ENCODE measurements at places on chromosomes 13 and 19.
A peak's percentile ranks its signal among the peaks of the same experiment; 100 is the strongest.

- no peak for DNase-seq
Observed at GRCh38 chr13:106621833-106622232, 53.9 kb upstream of the ARGLU1 start.

DNA sequence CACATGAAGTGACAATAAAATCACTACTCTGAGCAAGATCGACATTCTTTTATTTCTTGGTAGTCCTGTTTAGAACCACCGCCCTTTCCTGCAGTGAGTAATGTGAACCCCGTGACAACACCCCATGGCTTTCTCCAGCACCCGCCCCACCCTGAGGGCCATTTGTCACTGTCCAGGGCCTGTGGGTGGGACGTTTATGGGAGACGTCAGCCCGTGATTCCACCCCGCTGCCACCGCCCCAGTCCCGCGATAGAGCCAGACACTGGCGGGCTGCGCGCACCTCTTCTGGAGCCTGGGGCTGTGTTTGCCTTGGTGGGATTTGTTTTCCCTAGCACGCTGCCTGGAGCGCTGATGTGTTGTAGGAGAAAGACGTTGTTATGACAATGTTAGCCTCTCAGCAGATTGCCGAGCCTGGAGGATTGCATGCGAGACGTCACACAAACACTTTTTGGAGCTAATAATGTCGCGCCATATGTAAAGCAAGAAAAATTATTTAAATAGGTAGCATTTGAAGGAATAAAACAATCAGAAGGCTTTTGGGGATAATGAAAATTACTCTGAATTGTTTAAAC lies 263.7 kb downstream of the TEX29 start:
- no peak for DNase-seq

- no peak for DNase-seq
Observed at GRCh38 chr13:113129921-113130750, 7.5 kb downstream of the F10 start.

DNA sequence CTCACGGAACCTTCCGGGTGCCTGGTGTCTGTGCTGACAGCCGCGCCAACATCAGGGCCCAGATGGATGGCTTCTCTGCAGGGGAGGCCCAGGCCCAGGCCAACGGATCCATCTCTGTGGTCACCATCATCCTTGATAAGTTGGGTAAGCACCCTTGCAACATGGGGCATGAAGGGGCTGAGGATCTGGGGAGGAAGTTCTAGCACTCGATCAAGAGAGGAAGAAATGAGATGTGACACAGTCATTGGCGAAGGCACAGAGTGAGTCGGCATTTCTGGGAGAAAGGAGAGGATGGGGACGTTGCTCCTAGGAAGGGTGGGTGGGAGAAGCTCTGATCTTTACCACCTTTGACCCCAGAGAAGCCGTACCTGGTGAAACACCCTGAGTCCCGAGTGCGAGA lies 4.4 kb downstream of the CILP2 start:
- DNase-seq = no peak

GRCh38 chr13:27679396-27679795 lies 57.7 kb downstream of the POLR1D start:
- no peak for DNase-seq

- no peak for DNase-seq
Observed at GRCh38 chr13:82976499-82976898, 905.8 kb downstream of the SLITRK1 start.

DNA sequence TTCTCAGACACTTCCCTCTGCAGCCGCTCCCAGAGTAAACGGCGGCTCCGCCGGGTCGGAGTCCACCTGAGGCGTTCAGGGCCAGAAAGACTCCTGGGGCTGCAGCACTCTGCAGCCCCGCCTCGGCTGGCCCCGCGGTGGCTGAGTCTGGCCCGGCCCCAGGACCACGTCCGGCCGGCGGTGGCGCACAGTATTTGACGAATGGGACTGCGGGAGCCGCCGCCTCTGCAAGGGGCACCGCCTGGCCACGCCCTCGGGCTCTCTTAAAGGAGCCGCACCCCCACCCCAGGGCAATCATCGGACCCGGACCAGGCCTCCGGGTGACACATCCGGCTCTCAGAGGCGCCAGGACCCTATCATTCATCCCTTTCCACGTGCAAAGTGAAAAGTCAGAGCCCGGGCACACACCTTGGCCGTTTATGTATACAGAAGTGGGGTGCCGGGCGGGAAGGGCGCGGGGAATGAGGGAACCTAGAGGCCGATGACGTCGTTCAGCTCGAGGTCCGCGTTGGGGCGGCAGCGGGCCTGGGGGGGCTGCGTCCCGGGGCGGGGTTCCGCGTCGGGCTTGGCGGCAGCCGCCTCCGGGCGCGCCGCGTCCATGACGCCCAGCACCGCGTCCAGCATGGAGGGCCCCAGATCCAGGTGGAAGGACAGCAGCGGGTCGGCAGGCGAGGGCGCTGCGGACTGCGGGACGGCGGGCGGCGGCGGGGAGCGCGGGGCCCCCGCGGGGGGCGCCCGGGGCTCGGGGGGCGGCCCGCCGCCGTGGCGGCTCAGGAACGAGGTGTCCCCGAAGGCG lies 1.2 kb upstream of the LENG9 start:
- DNase-seq = no peak

GRCh38 chr19:18685597-18686190 lies 2.2 kb downstream of the CRTC1 start:
- no peak for DNase-seq

- DNase-seq = peak; percentile 40
Observed at GRCh38 chr13:41917641-41918040, 43.3 kb downstream of the VWA8 start.

DNA sequence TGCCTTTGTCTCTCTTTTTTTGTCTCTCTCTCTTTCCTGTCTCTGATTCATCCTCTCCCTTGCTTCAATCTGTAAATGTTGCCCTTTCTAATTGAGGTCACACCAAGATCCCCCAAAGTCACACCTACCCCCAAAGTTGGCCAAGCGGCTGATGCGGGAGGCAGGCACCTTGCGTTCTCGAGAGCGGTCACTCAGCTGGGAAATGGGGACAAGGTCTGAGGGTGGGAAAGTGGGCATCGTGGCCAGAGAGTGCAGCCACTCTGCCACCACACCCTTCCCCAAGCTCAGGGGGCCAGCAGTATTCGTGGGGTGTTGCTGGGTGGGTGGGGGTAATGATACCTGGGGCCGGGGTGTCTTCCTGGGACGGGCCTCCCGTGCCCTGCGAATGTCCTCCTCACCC lies 2.7 kb downstream of the COQ8B start:
- no peak for DNase-seq

- no peak for DNase-seq
Observed at GRCh38 chr19:17751103-17751911, at the start of gene FCHO1. Gene FCHO1, plus strand, starts transcription at chr19:17751477. Its CDS starts 3,688 bp downstream, at chr19:17755165.

DNA sequence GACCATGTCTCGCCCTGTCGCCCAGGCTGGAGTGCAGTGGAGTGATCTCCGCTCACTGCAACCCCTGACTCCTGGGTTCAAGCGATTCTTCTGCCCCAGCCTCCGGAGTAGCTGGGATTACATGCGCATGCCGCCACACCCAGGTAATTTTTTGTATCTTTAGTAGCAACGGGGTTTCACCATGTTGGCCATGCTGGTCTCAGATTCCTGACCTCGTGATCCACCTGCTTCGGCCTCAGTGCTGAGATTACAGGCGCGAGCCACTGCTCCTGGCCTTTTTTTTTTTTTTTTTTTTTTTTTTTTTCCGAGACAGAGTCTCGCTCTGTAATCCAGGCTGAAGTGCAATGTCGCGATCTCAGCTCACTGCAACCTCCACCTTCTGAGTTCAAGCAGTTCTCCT lies 4.9 kb upstream of the KEAP1 start:
- no peak for DNase-seq

DNA sequence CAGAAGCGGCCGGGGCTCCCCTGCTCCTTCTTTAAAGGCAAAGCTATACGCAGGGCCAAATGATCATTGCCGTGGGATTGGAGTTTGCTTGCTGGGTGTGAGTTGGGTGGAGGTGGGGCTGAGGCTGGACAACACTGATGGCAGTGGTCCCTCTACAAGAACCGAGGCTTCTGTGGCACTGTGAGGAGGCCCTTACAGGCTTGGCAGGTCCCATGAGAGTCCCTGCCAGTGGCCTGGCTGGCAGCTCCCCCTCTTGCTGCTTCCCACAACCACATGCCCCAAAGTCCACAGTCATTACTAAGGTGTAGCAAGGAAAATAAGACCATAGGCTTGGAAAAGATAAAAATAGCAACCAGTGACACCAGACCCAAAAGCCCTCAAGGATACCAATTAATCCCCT lies 98.4 kb downstream of the ANKRD10 start:
- no peak for DNase-seq

DNA sequence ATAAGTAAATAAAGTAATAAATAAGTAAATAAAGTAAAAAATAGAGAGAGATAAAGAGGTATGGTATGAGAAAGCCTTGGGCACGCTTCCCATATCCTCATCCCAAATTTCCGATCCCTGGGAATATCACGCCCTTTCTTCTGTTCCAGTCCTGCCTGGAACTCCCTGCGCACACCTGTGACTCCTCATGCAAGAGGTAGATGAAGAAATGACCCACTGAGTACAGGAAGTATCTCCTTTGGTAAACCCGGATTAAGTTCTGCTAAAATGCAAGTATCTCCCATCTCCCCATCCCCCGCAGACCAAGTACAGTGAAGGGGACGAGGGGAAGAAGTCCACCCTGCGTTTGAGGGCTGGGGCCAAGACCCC lies 399 bp upstream of the ZNF136 start:
- no peak for DNase-seq

DNA sequence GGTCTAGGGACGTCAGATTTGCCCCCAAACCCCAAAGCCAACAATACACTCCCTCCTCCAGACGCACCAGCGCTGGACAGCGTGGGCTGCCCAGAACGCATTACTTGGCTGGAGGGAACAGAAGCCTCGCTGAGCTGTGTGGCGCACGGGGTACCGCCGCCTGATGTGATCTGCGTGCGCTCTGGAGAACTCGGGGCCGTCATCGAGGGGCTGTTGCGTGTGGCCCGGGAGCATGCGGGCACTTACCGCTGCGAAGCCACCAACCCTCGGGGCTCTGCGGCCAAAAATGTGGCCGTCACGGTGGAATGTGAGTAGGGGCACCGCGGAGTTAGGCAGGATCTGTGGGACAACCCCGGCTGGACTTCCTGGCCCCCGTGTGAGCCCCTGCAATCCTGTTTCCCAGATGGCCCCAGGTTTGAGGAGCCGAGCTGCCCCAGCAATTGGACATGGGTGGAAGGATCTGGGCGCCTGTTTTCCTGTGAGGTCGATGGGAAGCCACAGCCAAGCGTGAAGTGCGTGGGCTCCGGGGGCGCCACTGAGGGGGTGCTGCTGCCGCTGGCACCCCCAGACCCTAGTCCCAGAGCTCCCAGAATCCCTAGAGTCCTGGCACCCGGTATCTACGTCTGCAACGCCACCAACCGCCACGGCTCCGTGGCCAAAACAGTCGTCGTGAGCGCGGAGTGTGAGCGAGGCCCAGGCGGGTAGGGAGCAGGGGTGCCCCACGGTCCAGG lies 4.0 kb downstream of the ICAM5 start:
- no peak for DNase-seq

GRCh38 chr13:46753917-46754316 lies 43.0 kb downstream of the ESD start:
- no peak for DNase-seq

- no peak for DNase-seq
Observed at GRCh38 chr19:12695997-12696365, 450 bp downstream of the FBXW9 start.

- no peak for DNase-seq
Observed at GRCh38 chr13:40189898-40190630, 476.4 kb downstream of the FOXO1 start.

- DNase-seq = no peak
Observed at GRCh38 chr19:43735957-43736356, 18.8 kb downstream of the SMG9 start.

DNA sequence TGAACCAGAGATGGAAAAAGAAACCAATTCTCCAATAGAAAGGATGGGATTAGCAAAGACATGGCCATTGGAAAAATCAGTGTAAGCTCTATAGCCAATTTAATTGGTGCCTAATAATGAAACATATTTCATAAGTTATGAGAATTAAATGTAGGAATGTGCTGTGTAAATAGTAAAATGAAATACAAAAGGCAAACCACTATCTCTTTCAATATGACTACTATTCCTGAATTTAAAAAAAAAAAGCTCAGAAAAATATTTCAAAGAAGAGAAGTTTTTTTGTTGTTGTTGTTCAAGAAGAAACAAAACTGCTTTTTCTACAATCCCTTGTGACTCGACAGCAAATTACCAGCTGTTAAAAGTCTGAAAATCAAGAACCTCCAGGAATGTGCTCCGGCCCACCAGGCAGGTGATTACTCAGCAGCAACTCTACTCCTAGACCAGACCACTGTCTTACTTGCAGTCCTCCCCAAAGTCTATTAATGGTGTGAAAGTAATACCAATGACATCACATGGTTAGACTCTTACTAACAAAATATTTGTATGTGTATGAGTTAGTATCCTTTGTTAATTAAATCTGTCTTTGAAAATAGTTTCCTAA lies 362.4 kb downstream of the KCTD12 start:
- no peak for DNase-seq

DNA sequence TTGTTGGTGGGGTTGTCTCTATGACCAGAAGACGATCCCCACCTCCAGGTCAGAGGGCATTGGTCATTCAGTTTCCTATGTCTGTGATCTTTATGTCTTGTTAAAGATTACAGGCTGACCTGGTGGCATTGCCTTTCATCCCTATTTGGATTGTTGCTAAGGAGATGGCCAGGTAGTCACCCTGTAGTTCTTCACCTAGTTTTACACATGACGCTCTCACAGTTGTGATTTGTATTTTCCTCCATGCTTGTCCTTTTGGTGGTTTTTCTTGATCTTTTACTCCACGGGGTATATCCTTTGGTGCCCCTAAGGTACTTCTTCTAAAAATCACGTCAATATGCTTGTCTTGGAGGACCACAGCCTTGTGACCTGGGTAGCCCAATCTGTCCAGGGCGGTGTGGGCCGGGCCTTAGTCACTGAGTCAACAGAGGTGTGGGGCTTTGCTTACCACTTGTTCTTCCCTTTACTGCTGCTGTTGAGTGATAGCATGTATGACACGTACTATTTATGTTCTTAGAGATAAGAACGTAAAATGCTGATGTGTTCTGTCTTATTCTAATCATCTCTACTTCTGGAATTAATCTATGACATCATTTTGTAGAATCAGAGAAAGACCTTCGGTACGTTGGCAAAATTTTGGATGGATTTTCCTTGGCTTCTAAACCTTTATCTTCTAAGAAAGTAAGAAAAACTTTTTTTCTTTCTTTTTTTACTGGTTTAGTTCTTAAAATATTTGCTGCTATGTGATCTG lies 20.1 kb downstream of the GPATCH1 start:
- no peak for DNase-seq

DNA sequence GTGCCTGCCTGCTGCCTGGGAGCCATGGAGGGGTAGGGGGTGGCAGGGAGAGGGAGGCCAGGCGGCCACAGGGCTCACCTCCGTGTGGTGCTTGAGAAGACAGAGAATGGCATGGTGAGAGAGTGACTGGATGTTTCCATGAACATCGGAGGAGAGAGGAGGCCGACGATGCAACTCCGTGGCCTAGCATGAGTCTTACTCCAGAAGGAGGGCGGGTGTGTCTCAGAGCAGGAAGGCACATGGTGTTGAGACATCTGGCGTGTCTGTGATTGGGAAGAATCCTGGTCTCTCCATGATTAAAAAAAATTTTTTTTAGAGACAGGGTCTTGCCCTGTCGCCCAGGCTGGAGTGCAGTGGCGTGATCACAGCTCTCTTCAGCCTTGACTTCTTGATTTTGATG lies 5.1 kb downstream of the IRGC start:
- DNase-seq = no peak

- no peak for DNase-seq
Observed at GRCh38 chr13:33611121-33611805, 206.7 kb upstream of the RFC3 start.

GRCh38 chr19:42467183-42467760 lies 24.5 kb upstream of the CXCL17 start:
- DNase-seq = peak; percentile 17

GRCh38 chr13:98444381-98444780 lies 132.5 kb downstream of the STK24 start:
- no peak for DNase-seq
